Astrocyte (in vitro differentiated cells and primary cell): ENCODE measurements at places on chromosomes 13 and 19. TPM values are rescaled to one million over a fixed set of nuclear protein-coding genes. Genes with fewer than 3 reads are reported as not detected.

SIGLECL1 gene
- total RNA-seq, result not detected in 2 replicates

GRCh38 chr13:23644527-23645138 is 74.4 kb downstream of the TNFRSF19 start:
- H3K4me3 ChIP-seq, result no peak overlapping the region
- peak; percentile 89 for DNase-seq
- H3K4me1 ChIP-seq, result no peaks in the 10 kb centered on the region
- no peaks in the 10 kb centered on the region for H3K27me3 ChIP-seq

CPAMD8 gene
- total RNA-seq, result 1.4 and 1.9 TPM in 2 replicates

ZNF431 gene
- 22.7 and 29.4 TPM in 2 replicates for total RNA-seq

RNF113B gene
- not detected in 2 replicates for total RNA-seq

GRCh38 chr19:15576526-15577156 is 38.4 kb upstream of the CYP4F8 start:
- no peak for DNase-seq
- H3K36me3 ChIP-seq, result no peaks in the 10 kb centered on the region
- no peak overlapping the region for H3K4me3 ChIP-seq
- no peak overlapping the region for H3K27ac ChIP-seq
- H3K27me3 ChIP-seq, result no peaks in the 10 kb centered on the region
- no peaks in the 10 kb centered on the region for H3K4me1 ChIP-seq

TNNI3 gene
- not detected in 2 replicates for total RNA-seq

CYP4F8 gene
- not detected in 2 replicates for total RNA-seq

AMER2 gene
- total RNA-seq, result 0.02 TPM in 1 of 2 replicates, not detected in the other

DNA sequence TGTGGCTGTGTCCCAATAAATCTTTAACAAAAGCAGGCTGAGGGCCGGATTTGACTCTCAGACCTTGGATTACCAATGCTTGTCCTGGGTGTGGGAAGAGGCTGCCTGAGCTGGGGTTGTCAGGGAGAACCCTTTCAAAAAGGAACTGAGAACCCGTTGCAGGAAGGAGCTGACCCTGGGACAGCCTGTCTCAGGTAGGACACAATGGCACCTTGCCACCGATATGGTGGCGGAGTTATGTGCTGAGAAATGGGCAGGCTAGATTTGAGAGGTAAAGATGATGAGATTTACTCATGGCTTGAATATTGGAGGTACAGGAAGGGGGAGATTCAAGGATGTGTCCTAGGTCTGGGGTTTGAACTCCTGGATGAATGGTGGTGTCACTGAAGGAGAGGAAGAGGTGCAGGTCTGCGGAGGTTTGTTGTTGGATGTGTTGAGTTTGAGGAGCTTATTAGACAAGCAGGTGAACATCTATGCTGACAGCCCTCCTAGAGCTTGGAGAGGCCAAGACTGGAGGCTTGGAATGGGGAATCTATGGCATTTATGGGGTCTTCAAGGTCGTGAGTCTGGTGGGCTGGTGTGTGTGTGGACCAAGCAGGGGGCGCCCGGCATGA is 7.2 kb downstream of the PLEKHF1 start:
- no peaks in the 10 kb centered on the region for H3K36me3 ChIP-seq
- no peaks in the 10 kb centered on the region for H3K27me3 ChIP-seq
- peaks cover 6% of the 10 kb centered on the region for H3K4me1 ChIP-seq
- no peak for DNase-seq
- H3K4me3 ChIP-seq, result no peak overlapping the region
- no peak overlapping the region for H3K27ac ChIP-seq

GRCh38 chr19:42473686-42474085 is 30.9 kb upstream of the CXCL17 start:
- H3K4me3 ChIP-seq, result no peak overlapping the region
- H3K27me3 ChIP-seq, result peaks cover 6% of the 10 kb centered on the region
- no peaks in the 10 kb centered on the region for H3K36me3 ChIP-seq

- H3K4me1 ChIP-seq, result no peaks in the 10 kb centered on the region
- no peaks in the 10 kb centered on the region for H3K36me3 ChIP-seq
Measured at GRCh38 chr13:27266917-27267316, 3.7 kb upstream of the RASL11A start.
